ENCODE measurements at places on chromosomes 16 and 17. TPM values are rescaled to one million over a fixed set of nuclear protein-coding genes. Genes with fewer than 3 reads are reported as not detected.

GRCh38 chr17:48037036-48037837 lies at the start of gene COPZ2:
TSS of gene COPZ2 (minus strand) at chr17:48037797. CDS start at chr17:48037777, 20 bp downstream.
- peak within 1 kb of the TSS; percentile 68 for H3K4me3 ChIP-seq
- no peaks in the 10 kb centered on the region for H3K27me3 ChIP-seq
- peak; percentile 83 for DNase-seq
- no peaks in the 10 kb centered on the region for H3K36me3 ChIP-seq
- peak within 1 kb of the TSS; percentile 66 for H3K27ac ChIP-seq

GRCh38 chr16:57319646-57320045 lies 35.2 kb upstream of the PLLP start:
- DNase-seq, result no peak
- H3K4me1 ChIP-seq, result peaks cover 12% of the 10 kb centered on the region
- H3K4me3 ChIP-seq, result no peak overlapping the region
- no peaks in the 10 kb centered on the region for H3K36me3 ChIP-seq

GRCh38 chr16:12084436-12084835 lies 107.9 kb downstream of the SNX29 start:
- no peaks in the 10 kb centered on the region for H3K27me3 ChIP-seq
- no peak overlapping the region for H3K4me3 ChIP-seq
- no peak for DNase-seq

- peaks cover 88% of the 10 kb centered on the region for H3K4me1 ChIP-seq
- H3K4me3 ChIP-seq, result no peak overlapping the region
Observed at GRCh38 chr16:2038382-2039231, 9.0 kb downstream of the NTHL1 start.

DNA sequence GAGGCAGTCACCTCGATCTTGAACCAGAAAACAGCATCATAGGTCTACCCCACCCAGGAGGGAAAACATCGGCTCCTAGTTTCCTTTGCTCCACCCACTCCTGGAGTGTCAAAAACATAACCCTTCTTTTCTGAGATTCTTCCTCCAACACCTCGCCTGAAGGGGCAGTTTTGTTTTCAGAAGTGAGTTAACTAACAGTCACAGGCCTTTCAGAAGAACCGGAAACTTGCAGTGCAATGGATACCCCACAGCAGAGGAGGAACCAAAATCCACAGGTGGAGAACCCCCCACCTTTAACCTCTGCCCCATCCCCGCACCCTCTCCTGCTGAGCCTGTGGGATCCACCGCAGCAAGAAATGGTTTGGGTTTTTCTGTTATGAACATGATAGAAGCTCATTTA lies 7.8 kb upstream of the TEX2 start:
- no peaks in the 10 kb centered on the region for H3K36me3 ChIP-seq
- H3K4me1 ChIP-seq, result peaks cover 10% of the 10 kb centered on the region
- H3K27me3 ChIP-seq, result no peaks in the 10 kb centered on the region
- no peak overlapping the region for H3K27ac ChIP-seq
- no peak for DNase-seq

DNA sequence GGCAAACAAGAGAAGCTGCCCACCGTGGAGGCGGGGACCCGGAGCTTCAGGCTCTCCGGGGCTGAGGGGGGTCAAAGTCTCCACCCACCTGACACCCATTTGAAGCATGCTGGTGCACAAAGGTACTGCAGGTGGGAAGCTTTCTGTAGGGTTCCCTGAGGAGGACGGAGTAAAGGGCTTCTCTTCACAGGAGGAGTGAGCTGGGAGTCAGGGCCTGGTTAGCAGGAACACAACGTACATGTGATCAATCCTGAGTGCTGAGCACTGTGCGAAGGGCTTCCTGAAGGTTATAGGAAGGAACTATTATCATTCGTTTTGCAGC lies 252.9 kb upstream of the RPL38 start:
- DNase-seq, result no peak
- no peak overlapping the region for H3K27ac ChIP-seq
- peaks cover 10% of the 10 kb centered on the region for H3K27me3 ChIP-seq
- no peak overlapping the region for H3K4me3 ChIP-seq
- peaks cover 10% of the 10 kb centered on the region for H3K4me1 ChIP-seq

- no peak overlapping the region for H3K4me3 ChIP-seq
- H3K27me3 ChIP-seq, result no peaks in the 10 kb centered on the region
- no peak overlapping the region for H3K27ac ChIP-seq
- peak; percentile 32 for DNase-seq
- peaks cover 16% of the 10 kb centered on the region for H3K4me1 ChIP-seq
Observed at GRCh38 chr17:83006515-83007455, 72.6 kb upstream of the METRNL start.

DNA sequence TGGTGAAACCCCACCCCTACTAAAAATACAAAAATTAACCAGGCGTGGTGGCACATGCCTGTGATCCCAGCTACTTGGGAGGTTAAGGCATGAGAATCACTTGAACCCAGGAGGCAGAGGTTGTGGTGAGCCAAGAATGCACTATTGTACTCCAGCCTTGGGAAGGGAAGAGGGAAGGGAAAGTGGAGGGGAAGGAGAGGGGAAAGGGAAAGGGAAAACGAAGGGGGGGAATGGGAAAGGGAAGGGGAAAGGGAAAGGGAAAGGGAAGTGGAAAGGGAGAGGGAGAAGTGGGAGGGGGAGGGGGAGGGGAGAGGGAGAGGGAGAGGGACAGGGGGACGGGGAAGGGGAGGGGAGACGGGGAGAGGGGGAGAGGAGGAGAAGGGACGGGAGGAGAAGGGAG lies 122.5 kb downstream of the GAS7 start:
- H3K27me3 ChIP-seq, result no peaks in the 10 kb centered on the region
- H3K4me1 ChIP-seq, result no peaks in the 10 kb centered on the region
- H3K4me3 ChIP-seq, result no peak overlapping the region
- DNase-seq, result no peak
- H3K36me3 ChIP-seq, result no peaks in the 10 kb centered on the region

DNA sequence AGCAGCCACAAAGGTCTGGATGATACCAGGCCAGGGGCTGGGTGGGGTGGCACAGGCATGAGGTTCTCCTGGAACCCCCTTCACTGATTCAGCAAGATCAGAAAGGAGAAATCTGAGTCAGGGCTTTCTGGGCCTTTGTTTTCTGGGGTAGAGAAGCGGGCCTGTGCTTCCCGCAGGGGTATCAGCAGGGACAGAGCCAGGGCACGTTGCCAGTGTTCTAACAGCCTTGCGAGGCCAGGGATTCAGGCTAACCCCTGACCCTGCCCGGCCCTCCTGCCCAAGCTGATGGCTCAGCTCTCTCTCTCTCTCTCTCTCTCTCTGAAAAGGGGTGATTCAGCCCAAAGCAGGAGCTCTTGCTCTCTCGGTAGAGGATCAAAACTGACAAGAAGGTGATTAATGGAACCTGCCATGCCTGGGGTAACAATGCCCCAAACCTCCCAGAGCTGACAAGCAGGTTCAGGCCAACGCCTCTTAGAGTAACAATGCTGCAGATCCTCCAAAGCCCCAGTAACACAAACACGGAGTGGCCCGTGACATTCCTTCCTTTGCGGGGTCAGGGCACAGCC lies 2.0 kb upstream of the KRT13 start:
- DNase-seq, result no peak
- H3K36me3 ChIP-seq, result no peaks in the 10 kb centered on the region
- H3K27me3 ChIP-seq, result no peaks in the 10 kb centered on the region
- H3K27ac ChIP-seq, result no peak overlapping the region
- no peak overlapping the region for H3K4me3 ChIP-seq

DNA sequence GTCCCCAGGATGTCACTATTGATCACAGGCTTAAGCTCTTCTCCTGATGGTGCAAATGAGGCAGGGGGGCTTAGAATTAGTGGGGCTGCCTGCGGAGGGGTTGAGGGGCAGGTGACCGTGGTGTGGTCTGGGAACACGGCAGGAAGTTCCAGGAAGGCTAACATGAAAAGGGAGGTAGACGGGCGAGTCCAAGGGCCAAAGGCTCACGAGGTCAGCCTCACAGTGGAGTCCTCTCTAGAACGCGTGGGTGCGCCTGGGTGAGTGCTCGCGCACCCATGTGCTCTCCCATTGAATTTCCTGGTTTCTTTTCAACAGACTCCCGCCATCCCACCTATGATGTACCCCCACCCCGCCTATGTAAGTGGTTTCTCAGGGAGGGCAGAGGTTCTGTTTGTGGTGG lies 15.2 kb downstream of the LGALS9 start:
- H3K36me3 ChIP-seq, result no peaks in the 10 kb centered on the region
- no peaks in the 10 kb centered on the region for H3K4me1 ChIP-seq
- H3K27me3 ChIP-seq, result no peaks in the 10 kb centered on the region
- no peak for DNase-seq

GRCh38 chr17:58303971-58304749 lies 23.4 kb upstream of the MPO start:
- H3K4me1 ChIP-seq, result no peaks in the 10 kb centered on the region
- no peaks in the 10 kb centered on the region for H3K27me3 ChIP-seq
- no peak overlapping the region for H3K27ac ChIP-seq

- peaks cover 4% of the 10 kb centered on the region for H3K36me3 ChIP-seq
- no peaks in the 10 kb centered on the region for H3K4me1 ChIP-seq
- H3K4me3 ChIP-seq, result no peak overlapping the region
- no peak for DNase-seq
Observed at GRCh38 chr16:89308391-89309333, 91.2 kb downstream of the ZNF778 start.

GRCh38 chr17:79785900-79786810 lies 8.2 kb downstream of the CBX2 start:
- no peak overlapping the region for H3K4me3 ChIP-seq
- no peak overlapping the region for H3K27ac ChIP-seq
- H3K4me1 ChIP-seq, result peaks cover 9% of the 10 kb centered on the region
- no peaks in the 10 kb centered on the region for H3K36me3 ChIP-seq
- no peak for DNase-seq

DNA sequence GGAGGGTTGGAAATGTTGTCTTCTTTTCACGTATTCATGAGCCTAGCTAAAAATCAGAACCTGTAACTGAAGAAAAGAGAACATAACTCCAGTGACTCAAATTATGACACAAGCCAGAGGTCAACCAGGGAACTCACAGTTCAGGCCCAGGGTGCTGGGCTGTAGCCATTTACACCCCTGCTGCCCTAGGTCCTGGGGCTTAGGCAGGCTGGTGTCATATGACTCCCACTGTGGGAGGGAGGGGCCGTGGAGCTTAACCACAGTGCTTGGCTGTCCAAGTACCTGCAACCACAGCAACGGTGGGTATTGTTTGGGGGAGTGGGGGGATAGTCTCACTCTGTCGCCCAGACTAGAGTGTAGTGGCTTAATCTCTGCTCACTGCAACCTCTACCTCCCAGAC lies 71.1 kb upstream of the AMZ2 start:
- H3K4me3 ChIP-seq, result no peak overlapping the region
- DNase-seq, result peak; percentile 51
- H3K27ac ChIP-seq, result no peak overlapping the region
- H3K4me1 ChIP-seq, result peaks cover 8% of the 10 kb centered on the region

DNA sequence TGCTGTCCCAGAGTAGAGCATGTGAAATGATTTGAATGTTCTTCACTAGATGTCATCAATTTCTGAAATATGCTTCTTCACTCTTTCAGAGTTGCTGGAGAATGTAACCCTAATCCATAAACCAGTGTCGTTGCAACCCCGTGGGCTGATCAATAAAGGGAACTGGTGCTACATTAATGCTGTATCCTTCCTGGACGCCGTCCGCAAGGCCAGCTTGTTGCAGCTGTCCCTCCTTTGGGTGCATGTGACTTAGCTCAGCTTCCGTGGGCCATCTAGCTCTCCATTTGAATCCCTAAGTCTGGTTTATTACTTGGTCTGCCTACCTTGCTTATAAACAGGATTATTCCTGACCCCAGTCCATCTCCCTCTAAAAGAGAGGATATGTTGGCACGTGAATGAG lies 58.8 kb downstream of the USP10 start:
- no peak overlapping the region for H3K4me3 ChIP-seq
- peaks cover 21% of the 10 kb centered on the region for H3K36me3 ChIP-seq
- no peak overlapping the region for H3K27ac ChIP-seq

DNA sequence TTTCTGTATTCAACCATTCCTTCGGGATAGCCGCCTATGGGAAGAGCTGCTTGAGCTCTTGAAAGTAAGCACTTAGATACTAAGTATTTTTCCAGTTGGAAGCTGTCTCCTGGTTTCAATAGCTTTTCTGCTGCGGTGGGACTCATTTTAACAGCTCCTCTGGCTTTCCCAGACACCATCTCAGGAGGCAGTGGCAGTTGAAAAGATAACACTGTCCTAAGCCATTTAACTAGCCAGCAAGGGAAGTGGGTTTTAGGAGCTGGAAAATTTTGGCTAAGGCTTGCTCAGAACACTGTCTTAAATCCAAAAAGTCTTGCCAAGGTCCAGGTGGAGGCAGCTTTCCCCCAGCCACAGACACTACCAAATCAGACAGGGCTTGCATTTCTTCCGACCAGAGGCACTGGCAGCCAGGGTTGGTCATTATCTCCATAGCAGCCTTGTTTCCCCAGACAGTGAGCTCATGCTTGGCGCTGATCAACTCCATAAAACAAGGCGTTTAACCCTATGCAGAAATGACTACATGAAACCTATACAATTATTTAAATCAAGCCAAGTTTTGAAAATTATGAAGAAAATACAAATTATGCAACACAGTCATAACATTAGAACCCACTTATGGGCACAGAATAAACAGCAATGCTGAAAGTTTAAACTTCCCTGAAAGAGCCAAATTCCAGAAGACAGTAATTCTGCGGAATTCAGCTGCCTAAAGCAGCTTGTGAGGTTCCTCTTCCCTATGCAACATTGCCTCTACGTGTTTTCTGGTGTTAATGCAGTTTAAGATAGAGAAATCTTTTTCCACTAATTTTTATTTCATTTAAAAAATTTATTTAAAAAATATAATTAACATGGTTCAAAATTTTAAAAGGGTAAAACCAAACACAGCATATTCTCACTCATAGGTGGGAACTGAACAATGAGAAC lies 25.0 kb downstream of the GABARAPL2 start:
- H3K27me3 ChIP-seq, result no peaks in the 10 kb centered on the region
- no peak overlapping the region for H3K4me3 ChIP-seq
- H3K4me1 ChIP-seq, result peaks cover 26% of the 10 kb centered on the region
- H3K36me3 ChIP-seq, result no peaks in the 10 kb centered on the region

- peaks cover 27% of the 10 kb centered on the region for H3K4me1 ChIP-seq
- DNase-seq, result no peak
- peaks cover 12% of the 10 kb centered on the region for H3K36me3 ChIP-seq
- no peaks in the 10 kb centered on the region for H3K27me3 ChIP-seq
- no peak overlapping the region for H3K4me3 ChIP-seq
Observed at GRCh38 chr16:4608704-4608980, 6.0 kb downstream of the UBALD1 start.

DNA sequence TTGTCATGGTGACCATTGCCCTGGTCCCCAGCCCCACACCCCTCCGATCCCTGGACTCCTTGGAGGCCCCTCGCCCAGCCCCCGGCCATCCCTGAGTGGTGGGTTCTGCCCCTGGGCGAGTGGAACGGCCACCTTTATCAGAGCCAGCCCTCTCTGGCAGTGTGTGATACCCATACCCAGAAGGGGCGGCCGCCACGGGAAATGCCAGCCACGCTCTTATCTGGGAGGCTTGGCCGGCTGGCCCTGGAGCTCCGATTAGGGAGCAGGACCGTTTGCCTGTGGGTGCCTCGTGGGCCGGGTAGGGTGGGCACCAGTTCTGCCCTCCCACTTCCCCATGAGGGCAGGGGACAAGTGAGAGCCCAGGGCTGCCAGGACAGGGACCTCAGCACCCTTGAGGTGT lies 58.3 kb upstream of the ZC3H18 start:
- H3K27me3 ChIP-seq, result no peaks in the 10 kb centered on the region
- no peaks in the 10 kb centered on the region for H3K36me3 ChIP-seq
- peaks cover 10% of the 10 kb centered on the region for H3K4me1 ChIP-seq
- H3K27ac ChIP-seq, result no peak overlapping the region
- no peak overlapping the region for H3K4me3 ChIP-seq

The CLDN7 gene
- 161 TPM for total RNA-seq

The KIF18B gene
- total RNA-seq, result not detected

The PRAC1 gene
- not detected for total RNA-seq

The NPW gene
- total RNA-seq, result 0.63 TPM

Data from thyroid gland (tissue), 4 donors.